ENCODE measurements at places on chromosomes 1 and 21.
A peak's percentile ranks its signal among the peaks of the same experiment; 100 is the strongest.

- no peak for DNase-seq
Measured at GRCh38 chr1:82517586-82517985, 716.9 kb downstream of the ADGRL2 start.

GRCh38 chr1:184630679-184631060 lies 124.0 kb downstream of the EDEM3 start:
- DNase-seq: no peak

GRCh38 chr1:35931446-35932157 lies 697 bp downstream of the AGO3 start:
- DNase-seq: peak; percentile 22

- no peak for DNase-seq
Measured at GRCh38 chr1:94831641-94832040, 11.5 kb downstream of the SLC44A3 start.

DNA sequence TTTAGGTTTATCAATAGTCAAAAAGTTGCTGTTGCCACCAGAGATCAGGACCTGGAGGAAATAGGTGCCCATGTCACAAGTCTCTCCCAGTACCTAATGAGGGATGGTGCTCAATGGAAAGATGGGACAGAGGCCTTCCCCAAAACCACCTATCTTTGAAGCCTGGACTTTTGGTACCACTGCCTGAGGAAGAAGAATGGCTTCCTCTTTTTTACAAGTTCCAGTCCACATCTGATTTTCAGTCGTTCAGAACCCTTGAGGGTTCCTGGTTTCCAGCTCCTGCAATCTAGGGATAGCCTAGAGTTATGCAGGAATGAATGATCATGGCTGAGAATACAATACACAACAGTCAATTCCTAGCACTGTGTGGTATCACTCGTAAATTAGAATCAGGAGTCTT lies 5.7 kb downstream of the CATSPERE start:
- DNase-seq: no peak

GRCh38 chr1:66217561-66217960 lies 316.4 kb upstream of the SGIP1 start:
- DNase-seq: no peak

GRCh38 chr1:100972185-100972584 lies 53.4 kb downstream of the DPH5 start:
- DNase-seq: no peak

GRCh38 chr1:155982106-155982505 lies 3.8 kb upstream of the ARHGEF2 start:
- no peak for DNase-seq

GRCh38 chr1:153305682-153306081 lies 7.1 kb downstream of the PGLYRP3 start:
- DNase-seq: no peak

DNA sequence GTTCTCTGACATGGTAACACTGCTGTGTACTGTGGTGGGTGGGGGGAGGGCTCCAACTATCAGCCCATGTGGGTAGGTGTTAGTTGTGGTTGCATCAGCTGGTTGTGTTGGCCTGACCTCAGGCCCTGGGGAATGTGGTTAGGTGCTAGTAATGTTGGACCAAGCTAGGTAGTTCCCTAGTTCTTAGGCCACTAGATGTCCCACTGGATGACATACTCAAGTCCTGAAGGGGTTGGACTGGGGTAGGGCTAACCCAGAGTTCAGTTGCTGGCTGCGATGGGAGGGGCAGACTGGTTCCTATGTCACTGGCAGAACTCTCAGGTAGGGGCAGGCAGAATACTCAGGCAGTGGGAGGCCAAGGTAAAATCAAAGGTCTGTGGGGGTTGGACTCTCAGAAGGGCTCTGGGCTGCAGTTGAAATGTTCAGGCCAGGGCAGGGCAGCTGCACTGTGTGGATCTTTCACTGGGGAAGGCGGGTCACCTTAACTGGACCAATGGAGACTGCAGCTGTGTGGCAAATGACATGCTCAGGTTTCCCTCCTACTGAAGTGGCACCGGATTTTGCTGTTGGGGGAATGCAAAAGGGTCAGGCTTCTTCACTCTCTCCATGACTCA lies 870.7 kb downstream of the LRRIQ3 start:
- no peak for DNase-seq

DNA sequence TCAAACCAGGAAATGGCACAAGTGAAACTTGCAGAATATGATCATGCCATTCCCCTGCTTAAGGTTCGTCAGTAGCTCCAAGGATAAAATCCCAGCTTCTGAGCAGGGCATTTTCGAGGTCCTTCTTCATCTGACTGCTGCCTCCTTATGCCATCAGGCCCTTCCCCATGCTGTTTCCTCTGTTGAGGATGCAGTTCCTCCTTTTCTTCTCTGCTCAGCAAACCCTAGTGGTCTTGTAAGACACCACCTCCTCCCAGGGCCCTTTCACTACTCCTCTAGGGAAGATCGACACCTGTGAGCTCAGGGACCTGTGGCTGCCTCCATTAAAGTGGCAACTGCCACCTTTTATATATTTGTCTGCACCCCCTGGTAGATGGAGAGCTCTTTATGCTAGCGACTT lies 62.1 kb upstream of the JUN start:
- no peak for DNase-seq

GRCh38 chr1:30816211-30817076 lies 58.9 kb upstream of the LAPTM5 start:
- DNase-seq: peak; percentile 56

DNA sequence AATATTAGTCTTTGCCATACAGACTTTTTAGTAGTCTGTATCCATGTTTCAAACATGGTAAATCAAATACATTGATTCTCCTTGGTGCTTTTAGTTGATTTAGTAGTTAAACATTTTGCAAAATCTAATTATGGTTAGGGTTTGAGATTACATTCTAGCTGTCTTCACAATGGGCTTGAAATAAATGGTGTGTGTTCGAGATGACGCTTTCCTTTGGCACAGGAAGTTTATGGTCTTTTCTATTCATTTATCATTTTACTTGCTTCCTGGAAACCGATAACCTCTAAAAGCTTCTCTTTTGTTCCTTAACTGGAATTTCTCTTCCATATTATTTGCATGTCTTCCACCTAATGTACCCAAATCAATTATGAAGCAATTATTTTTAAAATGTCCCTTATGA lies 38.4 kb downstream of the ZP4 start:
- DNase-seq: no peak

DNA sequence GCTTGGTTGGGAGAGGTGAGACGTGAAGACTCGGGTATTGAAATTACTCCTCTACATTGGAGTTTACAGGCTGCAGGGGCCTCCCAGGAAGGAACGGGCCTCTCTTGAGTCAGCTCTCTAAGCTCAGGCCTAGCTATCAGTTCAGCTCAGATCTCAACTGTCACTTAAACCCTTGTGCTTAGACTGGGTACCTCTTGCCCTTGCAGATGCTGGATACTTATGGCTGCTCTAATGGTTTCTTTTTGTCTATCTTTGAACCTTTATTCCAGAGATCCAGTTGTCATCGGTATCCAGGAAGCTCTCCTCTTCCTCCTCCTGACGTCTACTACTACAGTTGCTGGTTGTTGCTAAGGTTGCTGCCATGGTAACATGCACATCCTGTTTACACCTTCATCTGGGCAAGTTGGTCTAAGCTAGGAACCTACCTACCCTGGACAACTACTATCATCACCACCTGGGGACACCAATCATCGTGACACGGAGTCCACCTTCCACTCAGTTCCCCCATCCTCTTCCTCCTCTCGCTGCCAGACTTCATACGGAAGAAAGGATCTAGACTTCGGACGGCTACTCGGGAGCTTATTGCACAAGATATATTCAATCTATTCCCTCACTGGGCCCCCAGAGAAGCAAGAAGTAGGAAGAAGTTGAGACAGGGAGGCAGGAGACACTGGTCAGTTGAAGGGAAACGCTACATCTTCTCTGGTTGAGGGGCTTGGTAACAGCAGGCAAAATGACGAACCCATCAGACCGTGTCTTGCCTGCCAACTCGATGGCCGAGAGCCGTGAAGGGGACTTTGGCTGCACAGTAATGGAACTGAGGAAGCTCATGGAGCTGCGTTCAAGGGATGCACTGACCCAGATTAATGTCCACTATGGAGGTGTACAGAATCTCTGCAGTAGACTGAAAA lies 56.1 kb downstream of the ATP2B4 start:
- DNase-seq: peak; percentile 94

- peak; percentile 42 for DNase-seq
Measured at GRCh38 chr1:184258525-184258924, 128.3 kb upstream of the C1orf21 start.

GRCh38 chr1:158283965-158284364 lies 5.8 kb upstream of the CD1C start:
- DNase-seq: peak; percentile 4

- DNase-seq: peak; percentile 47
Measured at GRCh38 chr1:117814856-117815797, 114.3 kb downstream of the GDAP2 start.

DNA sequence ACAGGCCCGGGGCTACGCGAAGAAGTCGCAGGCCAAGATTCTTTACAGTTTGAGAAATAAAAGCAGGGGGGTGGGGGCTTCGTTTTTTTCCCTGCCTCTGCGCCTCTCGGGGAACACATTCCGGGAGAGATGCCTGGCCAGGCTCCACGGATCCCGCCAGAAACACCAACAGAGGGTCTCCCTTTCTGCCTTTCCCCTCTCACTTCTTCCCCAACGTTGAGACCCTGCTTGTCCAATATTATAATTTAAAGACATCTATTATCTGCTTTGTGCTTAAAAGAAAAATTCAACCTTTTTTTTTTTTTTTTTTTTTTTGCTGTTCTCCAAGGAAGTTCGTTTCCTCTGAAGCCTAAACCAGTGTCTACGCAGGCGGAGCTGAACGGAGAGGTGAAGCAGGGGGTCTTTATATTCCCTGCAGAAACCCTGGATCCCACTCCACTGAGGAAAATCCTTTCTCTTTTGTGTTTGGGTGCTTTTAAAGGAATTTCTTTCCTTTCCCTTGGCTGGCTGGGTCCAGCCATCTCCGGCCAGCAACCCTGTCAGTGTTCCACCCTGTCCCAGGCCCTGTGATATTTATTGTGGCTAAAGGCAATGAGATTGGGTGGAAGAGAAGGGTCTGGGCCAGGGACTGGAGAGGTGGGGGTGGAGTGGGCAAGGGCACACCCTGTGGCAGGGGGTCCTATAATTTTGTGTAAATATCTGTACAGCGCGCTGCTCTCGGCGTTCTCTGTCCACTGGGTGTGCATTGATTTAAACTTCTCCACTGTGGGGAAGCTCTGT lies 2.2 kb downstream of the FOXD2 start:
- no peak for DNase-seq

DNA sequence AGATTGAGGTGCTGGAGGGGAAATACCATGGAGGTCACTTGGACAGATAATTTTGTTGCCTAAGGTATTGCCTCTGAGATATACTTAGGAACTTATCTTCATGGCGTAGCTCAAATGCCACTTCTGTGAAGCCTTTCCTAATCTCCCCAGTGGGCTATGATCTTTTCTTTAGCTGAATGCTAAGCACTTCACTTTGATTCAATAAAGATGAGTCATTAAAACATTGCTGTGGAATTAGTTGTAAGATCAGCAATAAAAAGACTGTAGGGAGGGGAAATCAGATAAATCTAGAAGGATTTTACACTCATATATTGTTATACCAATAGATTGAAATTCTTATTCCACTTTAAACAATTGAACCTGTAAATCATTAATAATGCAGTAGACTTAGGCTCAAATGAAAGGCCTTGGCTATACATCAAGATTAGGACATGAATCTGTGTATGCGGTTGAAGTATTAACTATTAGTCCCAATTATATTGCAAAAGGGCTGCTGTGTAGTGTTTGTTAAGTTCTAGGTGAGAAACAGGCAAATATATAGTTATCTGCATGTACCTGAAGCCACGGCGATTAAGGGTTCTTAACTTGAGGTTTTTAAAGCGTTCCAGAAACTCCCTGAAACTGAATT lies 19.2 kb upstream of the MAGOH start:
- DNase-seq: no peak

- DNase-seq: peak; percentile 28
Measured at GRCh38 chr1:161954466-161954865, 69.2 kb downstream of the OLFML2B start.

DNA sequence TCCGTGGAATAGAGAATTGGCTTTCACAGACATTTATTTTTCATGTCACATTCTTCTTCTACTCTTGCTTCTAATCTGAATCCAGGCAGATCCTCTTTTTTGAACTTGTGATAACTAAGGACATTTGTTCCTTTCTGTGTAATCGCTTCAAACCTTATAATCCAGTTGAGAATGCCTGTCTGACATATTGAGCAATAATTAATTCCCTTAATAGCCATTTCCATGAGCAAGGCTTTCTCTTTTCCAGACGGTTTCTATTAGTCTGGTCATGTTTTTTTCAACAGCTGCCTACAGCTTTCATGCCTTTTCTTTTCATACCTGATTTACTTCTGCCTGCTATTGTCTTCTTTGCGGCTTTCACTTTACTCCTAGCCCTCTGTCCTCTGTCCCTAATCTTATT lies 163.4 kb downstream of the CYYR1 start:
- DNase-seq: no peak

GRCh38 chr21:45865106-45865835 lies 116.3 kb upstream of the COL6A1 start:
- DNase-seq: no peak

DNA sequence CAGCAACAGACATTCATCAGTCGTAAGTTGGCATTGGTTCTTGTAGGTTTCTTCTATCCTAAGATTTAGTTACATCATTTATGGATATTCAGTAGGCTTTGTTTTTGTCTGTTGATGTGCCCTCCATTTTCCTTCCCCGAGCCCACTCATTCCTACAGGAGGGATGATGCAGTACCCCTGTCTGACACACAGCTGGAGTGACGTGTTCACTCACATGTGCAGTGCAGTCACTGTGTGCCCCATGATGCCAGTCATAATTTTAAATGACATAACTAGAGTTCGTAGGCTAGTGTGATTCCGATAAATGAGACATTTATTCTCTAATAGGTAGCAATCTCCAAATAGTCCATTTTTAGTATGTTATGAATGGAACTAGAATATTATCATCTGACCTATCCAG lies 438.4 kb downstream of the DSCAM start:
- DNase-seq: no peak

DNA sequence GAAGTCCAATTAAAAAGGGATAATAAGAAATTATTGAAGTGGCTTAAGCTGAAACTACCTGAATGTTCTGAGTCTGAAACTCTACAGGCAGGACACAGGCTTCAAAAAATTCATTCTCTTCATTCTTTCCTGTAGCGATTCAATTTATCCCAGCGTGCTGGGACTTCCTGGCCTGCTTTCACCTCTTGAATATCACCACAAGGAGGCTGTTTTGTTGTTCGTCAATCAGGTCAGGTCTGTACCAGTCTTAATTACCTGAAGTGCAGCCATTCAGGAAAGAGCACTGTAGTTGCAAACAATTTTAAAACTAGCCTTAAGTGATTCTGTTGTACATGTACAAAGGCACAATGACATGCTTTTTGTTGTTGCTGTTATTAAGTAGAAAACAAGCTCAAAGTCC lies 38.4 kb downstream of the FYB2 start:
- DNase-seq: no peak

- no peak for DNase-seq
Measured at GRCh38 chr1:175797576-175797975, 54.2 kb upstream of the TNR start.

- DNase-seq: no peak
Measured at GRCh38 chr1:27237112-27237511, 2.7 kb downstream of the WDTC1 start.

DNA sequence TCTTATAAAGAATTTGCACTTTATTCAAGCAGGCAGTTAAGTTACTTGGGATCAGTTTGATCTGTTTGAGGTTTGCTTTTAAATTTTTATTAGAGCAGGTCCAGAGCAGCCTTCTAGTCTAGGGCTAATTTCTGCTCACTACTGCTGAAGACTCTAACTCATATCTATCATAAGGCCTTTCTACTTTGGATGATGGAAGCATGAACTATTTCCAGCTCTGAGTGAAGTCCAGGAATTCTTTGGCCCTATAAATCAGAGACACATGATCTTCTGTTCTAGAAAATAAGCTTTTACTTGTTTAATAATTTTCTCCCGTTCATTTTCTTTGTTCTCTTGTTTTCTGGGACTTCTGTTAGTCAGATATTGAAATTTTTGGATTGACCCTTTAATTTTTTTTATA lies 14.7 kb downstream of the NIBAN1 start:
- DNase-seq: no peak

Measured in lung microvascular endothelial cell (primary cell).